ENCODE measurements at places on chromosomes 1 and 21.

- no peak for DNase-seq
Observed at GRCh38 chr1:66729119-66729518, 23.1 kb upstream of the DYNLT5 start.

DNA sequence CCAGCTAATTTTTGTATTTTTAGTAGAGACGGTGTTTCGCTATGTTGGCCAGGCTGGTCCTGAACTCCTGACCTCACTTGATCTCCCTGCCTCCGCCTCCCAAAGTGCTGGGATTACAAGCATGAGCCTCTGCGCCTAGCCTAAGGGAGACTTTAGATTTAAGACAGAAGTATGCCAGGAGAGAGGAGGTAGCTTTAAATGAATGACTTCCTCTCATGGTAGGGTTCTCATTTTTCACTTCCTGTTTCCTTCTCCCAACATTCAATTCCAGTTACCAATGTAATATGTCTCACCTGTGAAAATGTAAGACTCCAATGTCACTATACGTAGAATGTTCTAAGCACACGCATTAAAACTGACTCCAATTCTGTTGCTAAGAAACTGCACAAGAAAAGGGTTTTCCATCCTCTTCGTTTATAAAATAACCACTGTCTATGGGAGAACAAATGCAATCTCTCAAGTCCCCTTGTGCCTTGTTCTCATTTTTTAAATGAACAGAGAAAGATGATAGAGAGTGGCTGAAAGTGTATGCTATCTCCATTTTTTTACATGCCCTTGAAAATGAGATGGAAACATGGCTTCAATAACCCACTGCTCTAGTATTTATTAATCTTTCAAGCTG, 140.0 kb downstream of the SLC45A1 start:
- DNase-seq: no peak

DNA sequence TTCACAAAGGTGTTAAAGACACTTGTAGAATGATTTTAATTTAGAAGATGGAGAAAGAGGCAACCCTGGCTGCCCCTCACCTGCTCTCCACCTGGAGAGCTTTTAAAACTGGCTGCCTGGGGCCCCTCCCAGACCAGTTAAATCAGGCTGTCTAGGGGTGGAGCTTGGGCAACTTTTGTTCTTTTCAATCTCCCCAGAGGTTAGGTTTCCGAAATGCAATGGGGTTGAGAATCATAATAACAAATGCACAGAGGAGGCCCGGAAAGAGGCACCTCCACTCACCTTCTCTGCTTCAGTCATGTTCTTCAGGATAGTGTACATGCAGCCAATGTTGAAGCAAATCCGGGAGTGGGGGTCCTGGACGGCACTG, 400 bp downstream of the NCF2 start:
- no peak for DNase-seq

DNA sequence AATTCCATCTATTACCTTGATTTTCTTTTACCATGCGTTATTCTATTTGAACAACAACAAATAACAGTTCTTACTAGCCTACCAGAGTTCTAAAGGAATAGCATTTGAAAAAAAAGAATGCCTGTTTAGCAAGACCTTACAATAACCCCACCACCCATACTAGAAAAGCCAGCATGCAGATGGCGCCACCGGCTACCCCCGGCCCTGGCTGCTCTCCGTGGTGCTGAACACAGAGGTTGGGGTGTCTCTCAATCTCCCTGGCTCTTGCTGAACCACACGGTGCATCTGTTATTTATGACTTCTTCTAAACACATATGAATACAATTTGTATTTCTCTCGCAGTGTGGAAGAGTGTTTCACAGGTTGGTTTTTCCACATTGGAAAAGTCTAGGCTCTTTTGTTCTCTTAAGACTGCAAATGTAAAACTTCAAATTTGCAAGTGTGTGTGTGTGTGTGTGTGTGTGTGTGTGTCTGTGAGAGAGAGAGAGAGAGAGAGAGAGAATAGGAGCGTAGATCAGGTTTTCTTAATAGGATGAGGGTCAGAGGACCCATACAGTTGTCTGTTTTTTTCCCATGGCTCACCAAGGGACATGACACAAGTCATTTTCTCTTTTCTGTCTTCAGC, 13.6 kb downstream of the GRIK3 start:
- no peak for DNase-seq

DNA sequence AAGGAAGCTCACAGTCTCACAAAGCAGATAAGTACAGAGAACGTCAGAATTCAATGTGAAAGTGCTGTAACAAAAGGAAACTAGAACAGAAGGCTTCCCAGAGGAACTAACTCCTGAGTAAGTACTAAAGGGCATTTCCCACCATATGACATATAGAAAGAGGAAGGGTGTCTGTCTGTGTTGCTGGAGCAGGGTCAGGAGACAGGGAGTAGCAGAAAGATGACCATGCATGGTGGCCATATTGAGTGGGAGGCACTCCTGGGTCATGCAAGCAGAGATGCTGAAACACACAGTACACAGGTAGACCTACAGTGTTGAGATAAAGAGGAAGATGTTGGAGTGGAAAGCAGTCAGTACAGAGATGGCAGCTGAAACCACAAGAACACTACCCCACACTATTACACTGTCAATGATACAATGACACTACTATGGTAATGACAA, 47.3 kb downstream of the SLC25A24 start:
- DNase-seq: no peak

DNA sequence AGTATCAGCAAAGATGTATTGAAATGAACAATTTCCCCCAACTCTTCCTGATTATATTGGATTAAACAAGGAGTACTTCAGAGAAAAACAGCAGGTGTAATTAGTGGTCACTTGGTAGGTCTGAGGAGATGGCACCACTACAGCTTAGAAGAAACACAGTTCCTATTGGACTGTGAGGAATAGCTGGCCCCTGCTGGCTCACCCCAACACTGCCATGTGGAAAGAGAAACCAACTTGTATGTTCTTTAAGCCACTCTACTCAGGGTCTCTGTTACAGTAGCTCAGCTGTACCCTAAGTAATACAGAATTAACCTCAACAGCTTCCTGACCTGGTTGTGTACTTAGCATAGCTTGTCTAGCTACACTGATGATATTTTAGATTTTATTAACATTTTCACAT, 26.5 kb upstream of the MTR start:
- DNase-seq: no peak

DNA sequence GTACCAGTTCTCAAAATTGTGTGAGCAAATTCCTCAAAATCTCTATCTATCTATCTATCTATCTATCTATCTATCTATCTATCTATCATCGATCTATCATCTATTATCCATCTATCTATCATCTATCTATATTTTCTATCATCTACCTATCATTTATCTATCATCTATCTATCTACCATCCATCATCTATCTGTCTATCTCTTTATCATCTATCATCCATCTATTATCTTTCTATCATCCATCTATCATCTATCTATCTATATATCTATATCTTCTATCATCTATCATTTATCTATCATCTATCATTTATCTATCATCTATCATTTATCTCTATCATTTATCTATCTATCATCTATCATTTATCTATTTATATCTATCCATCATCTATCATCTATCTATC, 364.7 kb upstream of the GREM2 start:
- no peak for DNase-seq

DNA sequence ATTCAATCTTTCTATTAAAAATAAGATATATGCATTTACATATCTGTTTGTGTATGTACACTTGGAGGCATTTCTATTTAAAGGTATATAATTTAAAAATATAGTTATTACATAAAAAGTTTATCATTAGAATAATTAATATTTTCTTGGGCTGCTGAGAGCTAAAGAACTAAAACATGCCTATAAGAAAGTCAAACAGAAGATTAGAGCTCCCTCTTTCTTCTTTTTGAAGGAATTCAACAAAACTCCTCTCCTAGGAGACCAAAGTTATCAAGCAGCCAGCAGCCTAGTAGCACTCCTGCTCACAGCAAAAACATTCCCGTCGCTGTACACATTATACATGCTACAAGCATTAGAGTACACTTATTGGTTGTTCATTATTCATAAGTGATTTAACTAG, 216.4 kb downstream of the VAV3 start:
- DNase-seq: no peak

- no peak for DNase-seq
Observed at GRCh38 chr1:220902916-220903315, 23.7 kb downstream of the HLX start.

DNA sequence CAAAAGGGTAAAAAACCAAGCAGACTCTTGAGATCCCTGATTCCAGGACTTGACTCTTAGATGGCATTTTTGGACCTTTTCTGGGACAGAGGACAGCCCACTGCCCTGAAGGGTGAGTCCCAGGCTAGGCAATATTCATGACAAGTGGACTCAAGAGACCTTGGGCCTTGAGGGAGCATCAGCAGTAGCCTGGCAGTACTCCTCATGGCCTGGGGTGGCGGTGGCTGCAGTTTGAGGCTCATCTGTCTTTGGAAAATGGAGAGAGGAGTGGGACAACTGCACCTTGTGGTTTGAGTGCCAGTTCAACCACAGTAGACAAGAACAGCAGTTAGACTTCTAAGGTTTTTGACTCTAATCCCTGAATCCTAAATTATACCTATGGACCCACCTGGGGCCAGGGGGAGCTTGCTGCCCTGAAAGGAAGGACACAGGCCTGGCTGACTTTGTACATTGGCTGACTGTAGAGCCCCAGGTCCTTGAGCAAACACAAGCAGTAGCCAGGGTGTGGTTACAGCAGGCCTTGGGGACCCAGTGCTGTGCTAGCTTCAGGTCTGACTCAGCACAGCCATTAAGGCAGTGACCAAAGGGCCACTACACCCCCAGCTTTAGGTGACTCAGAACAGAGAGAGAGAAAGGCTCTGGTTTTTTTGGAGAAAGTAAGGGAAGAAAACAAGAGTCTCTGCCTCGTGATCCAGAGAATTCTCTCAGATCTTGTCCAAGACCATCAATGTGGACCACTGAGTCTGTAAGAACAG, 1023.2 kb downstream of the KCNT2 start:
- no peak for DNase-seq

- no peak for DNase-seq
Observed at GRCh38 chr1:75129983-75130789, 4.0 kb upstream of the LHX8 start.

DNA sequence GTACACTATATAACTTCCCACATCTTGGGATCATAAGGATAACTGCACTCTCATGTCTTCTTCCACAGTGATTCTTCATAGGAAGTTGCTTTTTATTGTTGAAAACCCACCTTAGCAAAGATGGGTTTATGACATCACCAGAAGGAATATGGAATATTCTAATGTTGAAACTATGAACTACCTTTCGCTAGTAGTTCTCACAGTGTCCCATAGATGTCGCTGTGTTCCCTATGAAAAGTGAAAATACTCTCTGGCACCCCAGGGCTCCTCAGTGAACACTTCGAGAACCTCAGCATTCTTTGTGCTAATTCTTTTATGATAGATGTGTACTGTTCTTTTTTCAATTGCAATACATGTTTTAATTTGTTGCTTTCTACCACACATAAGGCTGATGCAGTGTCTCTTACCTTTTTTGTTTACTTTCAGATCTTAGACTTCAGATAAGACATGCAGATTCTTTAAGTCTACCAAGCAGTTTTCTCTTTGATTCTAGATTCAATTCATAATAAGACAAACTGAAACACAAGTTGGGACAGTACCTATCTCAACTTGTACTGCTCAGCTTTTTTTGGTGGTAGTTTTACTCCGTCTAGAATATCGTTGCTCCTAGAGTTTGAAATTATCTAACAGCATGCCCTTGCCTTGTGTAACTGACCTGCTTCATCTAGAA, 90.8 kb downstream of the GTF2B start:
- peak; percentile 2 for DNase-seq

- DNase-seq: no peak
Observed at GRCh38 chr1:6688757-6689156, 12.9 kb downstream of the DNAJC11 start.

- DNase-seq: no peak
Observed at GRCh38 chr21:41294548-41295231, 21.9 kb upstream of the FAM3B start.

- no peak for DNase-seq
Observed at GRCh38 chr1:227947676-227948492, at the start of gene WNT9A. WNT9A (minus strand) TSS chr1:227947932; CDS start chr1:227947887, 45 bp downstream.

GRCh38 chr1:181675091-181675917, 192.0 kb downstream of the CACNA1E start:
- DNase-seq: no peak

DNA sequence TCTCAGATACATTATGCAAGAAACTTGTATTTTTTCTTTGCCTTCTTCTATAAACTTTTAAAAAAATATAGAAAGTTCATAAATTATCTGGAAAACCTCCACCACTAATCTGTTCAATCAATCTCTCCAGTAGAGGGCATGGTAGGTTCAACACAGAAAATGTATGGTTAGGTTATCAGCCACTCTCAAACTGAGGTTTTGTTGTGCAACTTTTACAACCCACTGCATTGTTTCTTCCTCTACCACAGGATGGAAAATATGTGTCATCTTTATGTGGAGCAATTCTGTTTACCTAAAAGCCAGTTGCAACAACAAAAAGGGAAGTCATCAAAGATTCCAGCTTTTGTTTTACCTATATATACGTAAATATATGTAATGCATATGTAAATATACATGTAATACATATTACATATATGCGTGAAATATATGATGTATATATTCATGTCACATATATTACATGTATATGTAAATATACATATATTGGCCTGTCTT, 3.0 kb upstream of the RGS2 start:
- no peak for DNase-seq

DNA sequence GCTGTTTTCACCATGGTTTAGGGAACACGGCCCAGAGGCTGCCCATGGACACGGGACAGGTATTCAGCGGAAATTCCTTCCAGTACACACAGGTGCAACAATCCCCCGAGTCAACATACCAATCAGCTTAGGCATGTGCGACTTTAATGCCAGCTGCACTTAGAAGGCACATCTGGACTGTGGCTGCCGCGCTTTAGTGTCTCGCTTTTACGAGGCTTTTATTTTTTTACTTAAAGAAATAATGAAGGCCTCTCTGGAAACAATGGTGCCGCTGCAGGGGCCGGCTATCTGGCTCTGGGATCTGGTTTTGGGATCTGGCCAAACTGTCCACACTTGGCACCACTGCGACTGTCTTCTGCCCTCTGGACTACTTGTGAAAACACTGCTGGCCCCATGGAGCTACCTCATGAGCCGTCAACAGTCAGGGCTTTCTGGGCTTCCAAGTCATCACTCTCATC, 55.5 kb downstream of the SLC66A1 start:
- DNase-seq: no peak

- no peak for DNase-seq
Observed at GRCh38 chr1:23639460-23640095, 52.0 kb upstream of the RPL11 start.
